Forelimb muscle (tissue), 1 donor: ENCODE measurements at places on chromosomes 3 and 15. TPM values are rescaled to one million over a fixed set of nuclear protein-coding genes. Genes with fewer than 3 reads are reported as not detected.

GRCh38 chr3:158794936-158795518 is 6.8 kb upstream of the MFSD1 start:
- DNase-seq, result no peak

- no peak for DNase-seq
Measured at GRCh38 chr15:34717729-34718128, 37.1 kb downstream of the GJD2 start.

DNA sequence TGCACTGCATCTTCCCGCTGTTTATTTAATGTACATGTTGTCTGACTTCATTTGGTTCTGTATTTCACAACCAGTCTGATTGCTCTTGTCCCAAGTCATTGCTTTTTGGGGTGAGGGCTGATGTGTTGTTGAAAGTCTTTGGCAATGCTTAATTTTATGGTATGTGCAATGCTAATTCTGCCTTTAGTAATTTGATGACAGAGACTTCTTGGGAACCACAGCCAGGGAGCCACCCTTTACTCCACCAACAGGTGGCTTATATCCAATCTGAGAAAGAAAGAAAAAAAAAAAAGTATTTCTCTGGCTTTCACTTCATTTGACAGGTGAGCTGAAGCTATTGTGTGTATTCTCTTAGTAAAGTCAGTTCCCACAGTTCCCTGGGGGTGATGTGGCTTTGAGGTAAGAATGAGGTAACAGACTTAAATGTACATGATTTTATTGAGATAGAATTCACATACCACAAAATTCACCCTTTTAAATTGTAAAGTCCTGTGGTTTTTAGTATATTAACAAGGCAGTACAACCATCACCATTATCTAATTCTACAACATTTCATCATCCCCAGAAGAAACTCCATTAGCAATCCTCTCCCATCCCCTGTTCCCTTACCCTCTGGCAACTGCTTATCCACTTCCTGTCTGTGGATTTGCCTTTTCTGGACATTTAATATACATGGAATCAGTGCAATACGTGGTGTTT is 97.3 kb downstream of the SLCO3A1 start:
- no peak for DNase-seq

DNA sequence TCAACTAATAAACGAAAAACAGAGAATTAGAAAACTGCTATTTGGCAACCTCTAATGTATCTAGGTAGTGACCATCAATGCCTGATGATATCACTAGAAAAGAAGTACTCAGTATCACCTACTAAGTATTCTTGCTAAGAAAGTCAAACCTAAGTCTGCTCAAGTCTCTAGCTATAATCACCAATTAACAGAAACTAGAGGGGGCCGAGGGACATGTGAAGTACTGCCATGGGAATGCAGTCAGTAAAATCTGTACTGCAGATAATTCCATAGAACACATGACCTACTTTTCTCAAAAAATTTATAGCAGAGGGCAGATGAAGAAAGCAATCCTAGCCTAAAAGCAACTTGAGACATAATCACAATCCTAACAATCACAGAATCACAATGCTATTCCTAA is 51.4 kb downstream of the CPEB1 start:
- no peak for DNase-seq

GRCh38 chr3:57066471-57066870 is 6.0 kb downstream of the SPATA12 start:
- DNase-seq, result no peak

Gene PDZRN3
- polyA plus RNA-seq, result 69.6 TPM

DNA sequence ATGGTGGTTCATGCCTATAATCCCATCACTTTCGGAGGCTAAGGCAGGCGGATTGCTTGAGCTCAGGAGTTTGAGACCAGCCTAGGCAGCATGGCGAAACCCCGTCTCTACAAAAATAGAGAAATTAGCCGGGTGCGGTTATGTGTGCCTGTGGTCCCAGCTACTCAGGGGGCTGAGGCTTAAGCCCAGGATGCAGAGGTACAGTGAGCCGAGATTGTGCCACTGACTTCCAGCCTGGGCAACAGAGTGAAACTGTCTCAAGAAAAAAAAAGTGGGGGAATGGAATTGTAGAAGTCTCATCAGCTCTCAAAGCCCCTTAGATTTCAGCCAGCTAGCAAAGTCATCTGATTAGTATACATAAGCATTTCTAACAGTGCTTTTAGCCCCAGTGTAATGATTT is 33.2 kb downstream of the TIPARP start:
- DNase-seq, result no peak

GRCh38 chr3:72678380-72678779 is 169.9 kb downstream of the SHQ1 start:
- DNase-seq, result no peak

DNA sequence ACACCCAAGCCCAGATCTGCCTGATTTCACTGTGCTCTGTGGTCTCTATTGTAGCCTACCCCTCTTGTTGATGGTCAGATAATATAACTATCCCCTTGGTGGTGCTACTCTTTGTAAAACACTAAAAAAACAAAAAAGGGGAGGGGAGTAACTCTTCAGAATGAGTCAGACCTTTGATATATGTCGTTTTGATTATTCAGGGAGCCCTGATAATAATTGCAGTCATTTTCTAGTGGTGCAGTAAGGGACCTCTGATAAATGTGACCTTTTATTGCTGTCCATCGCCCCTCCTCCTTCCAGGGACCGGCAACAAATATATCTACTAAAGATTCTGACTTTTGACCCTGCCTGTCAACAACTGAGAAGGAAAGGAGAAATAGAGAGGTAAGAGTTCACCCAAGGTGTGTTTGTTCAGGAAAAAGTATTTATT is 45.1 kb upstream of the MAGI1 start:
- no peak for DNase-seq

Gene CCDC33
- not detected for polyA plus RNA-seq

DNA sequence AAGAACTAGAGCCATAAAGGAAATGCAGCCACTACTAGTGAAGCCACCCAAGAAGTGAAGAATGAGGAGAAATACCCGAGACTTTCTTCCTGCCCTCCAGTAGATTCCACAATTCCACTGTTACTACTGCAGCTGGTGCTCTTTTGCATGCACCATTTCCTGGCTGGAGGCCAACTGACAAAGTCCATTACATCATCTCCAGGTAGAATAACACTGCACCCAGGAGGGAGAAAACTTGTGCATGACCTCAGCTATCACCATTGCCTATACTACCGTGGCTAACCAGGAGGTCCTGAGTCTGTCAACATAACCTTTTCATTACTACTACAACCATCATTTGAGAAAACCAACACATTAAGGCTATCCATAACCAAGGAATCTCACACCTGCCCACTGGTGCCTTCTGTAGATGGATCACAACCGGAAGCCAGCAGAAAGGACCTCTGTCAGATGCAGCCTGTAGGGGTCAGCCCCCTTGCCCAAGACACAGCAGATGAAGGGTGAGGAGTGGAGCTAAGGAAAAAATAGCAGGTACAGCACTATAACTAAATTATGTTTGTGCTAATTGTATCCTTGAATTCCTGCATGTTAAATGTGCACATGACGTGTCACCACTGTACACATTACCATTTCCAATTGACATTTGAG is 200.8 kb upstream of the C2CD4B start:
- DNase-seq, result no peak

Gene PPP1R14D
- 0.19 TPM for polyA plus RNA-seq

- DNase-seq, result no peak
Measured at GRCh38 chr3:120472121-120472844, 21.5 kb upstream of the FSTL1 start.
